ENCODE measurements at places on chromosomes 16 and 17. TPM values are rescaled to one million over a fixed set of nuclear protein-coding genes. Genes with fewer than 3 reads are reported as not detected.

Gene KRTAP9-3
- not detected for total RNA-seq

Gene KRTAP2-2
- total RNA-seq, result not detected

Gene TSEN54
- total RNA-seq, result 43.6 TPM

Gene CCL16
- total RNA-seq, result 2.0 TPM

Gene CCL17
- total RNA-seq, result not detected

Gene KRTAP3-2
- total RNA-seq, result not detected

Gene KRTAP1-5
- not detected for total RNA-seq

Gene AURKB
- total RNA-seq, result 67.7 TPM

Gene SGCA
- total RNA-seq, result not detected

Gene WNT9B
- not detected for total RNA-seq

Gene IL17C
- total RNA-seq, result not detected

Gene C17orf113
- total RNA-seq, result 1.1 TPM

Gene ASGR1
- total RNA-seq, result 156 TPM

Gene FN3K
- 22.0 TPM for total RNA-seq

Gene GLYR1
- 65.0 TPM for total RNA-seq

Gene DOC2A
- 0.15 TPM for total RNA-seq

Gene SDR42E1
- total RNA-seq, result 0.01 TPM

Gene TMEM97
- total RNA-seq, result 137 TPM

Gene GPR139
- total RNA-seq, result not detected

Gene HBM
- not detected for total RNA-seq

Gene PPP1R27
- total RNA-seq, result 1.00 TPM

Gene CARD14
- total RNA-seq, result 0.11 TPM

Gene MRM1
- 11.3 TPM for total RNA-seq

Gene CDRT15
- not detected for total RNA-seq

Gene TP53TG3
- total RNA-seq, result not detected

Gene ITGAX
- total RNA-seq, result not detected

Gene FAM83G
- 18.6 TPM for total RNA-seq

Gene CCDC154
- 1.5 TPM for total RNA-seq

Gene TPSAB1
- total RNA-seq, result not detected

Gene CDK5R1
- total RNA-seq, result 2.5 TPM

Gene LLGL2
- 86.7 TPM for total RNA-seq

Gene TBX6
- 0.24 TPM for total RNA-seq

Gene KRT33A
- total RNA-seq, result not detected

Gene OTOP3
- total RNA-seq, result not detected

Gene ZNF319
- total RNA-seq, result 3.5 TPM

Gene BCL6B
- not detected for total RNA-seq

Gene CDC6
- total RNA-seq, result 154 TPM

Gene TOX3
- 12.1 TPM for total RNA-seq

Gene NOD2
- total RNA-seq, result 0.29 TPM

Gene CLDN7
- not detected for total RNA-seq
